Fibroblast of skin of right quadriceps (primary cell): ENCODE measurements at places on chromosomes 12 and 14.
A peak's percentile ranks its signal among the peaks of the same experiment; 100 is the strongest.

DNA sequence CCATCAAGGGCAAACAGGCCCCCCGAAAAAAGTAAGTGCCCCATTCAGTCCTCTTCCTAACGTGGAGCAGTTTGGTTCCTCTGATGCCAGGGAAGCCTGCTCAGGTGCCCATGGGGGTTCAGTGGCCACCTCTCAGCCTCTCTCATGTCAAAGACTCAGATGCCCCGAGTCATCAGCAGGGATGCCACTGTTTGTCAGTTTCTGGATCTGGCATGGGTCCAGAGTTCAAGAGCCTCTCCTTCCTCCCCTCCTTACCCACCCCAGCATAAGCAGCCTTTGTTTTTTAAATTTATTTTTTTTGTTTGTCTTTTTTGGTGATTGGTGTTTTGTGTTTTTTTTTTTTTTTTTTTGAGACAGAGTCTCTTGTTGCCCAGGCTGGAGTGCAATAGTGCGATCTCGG is 11.3 kb downstream of the KMT5A start:
- no peak for DNase-seq

GRCh38 chr14:55514819-55515490 is 65.1 kb upstream of the KTN1 start:
- DNase-seq, result peak; percentile 86

DNA sequence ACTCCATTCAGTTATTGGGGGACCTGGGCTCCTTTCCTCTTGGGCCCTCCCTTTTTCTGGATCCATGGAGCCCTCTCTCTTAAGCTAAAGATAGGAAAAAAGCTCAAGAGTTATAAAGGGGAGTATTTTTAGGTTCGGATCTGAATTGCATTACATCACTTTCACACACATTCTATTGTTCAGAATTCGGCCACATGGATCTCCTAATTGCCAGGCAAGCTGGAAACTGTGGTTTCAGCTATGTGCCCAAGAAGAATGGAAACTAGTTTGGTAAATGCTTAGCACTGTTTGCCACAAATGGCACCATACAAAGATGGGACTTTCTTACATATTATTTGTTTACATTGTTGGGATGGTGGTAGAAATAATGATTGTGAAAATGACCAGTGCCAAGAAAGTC is 145.6 kb downstream of the LRIG3 start:
- DNase-seq, result no peak

DNA sequence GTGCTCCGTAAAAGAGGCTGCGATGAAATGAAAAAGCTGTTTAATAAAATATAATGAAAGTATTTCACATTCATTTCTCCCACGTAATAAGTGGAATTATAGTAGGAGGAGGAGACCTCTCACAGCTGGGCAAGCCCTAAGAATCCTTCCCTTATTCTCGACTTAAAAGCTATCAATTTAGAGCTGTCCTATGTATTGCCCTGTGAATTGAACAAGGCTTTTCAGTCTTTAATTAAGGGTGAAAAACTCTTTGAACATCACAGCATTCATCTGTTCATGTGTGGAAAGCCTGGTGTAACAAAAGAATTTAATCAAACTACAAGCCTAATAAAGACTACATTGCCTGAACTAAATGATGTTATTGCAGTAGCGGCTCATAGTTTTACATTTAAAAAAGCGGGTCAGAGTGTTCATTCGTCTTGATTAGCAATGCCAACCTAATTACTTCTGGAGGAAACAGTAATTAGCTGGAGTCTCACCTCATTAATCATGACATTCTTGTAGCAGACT is 142.0 kb downstream of the ETNK1 start:
- no peak for DNase-seq

DNA sequence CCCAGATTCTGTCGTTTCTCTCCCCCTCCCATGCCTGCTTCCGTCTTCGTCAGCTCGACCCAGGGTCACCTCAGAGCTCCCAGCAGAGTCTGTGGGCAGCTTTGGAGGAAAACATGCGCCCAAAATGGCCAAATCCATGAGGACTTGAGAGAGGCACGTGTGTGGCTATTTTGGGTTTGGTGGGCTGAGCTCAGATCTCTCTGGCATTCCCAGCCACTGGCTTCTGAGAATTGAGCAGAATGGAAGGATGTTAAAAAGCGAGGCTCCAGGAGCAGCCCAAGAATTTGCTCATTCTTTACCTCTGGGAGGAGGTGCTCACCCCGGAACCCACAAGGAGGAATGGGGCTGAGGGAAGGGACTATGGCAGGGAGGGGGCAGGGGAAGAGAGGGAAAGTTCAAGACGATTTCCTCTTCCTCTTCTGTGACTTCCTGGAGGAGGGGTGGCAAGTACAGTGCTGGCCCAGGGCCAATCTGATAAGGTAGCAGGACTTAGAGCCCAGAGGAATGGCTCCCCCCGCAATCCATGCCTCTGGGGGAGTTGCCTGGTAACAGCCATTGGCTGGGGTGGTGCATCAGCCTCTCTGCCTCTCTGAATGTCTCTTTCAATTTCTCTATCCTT is 20.1 kb downstream of the TSPAN9 start:
- DNase-seq, result peak; percentile 63

GRCh38 chr12:120249875-120250795 is 15.4 kb downstream of the PXN start:
- DNase-seq, result no peak

GRCh38 chr12:22163594-22163993 is 117.6 kb downstream of the CMAS start:
- no peak for DNase-seq

DNA sequence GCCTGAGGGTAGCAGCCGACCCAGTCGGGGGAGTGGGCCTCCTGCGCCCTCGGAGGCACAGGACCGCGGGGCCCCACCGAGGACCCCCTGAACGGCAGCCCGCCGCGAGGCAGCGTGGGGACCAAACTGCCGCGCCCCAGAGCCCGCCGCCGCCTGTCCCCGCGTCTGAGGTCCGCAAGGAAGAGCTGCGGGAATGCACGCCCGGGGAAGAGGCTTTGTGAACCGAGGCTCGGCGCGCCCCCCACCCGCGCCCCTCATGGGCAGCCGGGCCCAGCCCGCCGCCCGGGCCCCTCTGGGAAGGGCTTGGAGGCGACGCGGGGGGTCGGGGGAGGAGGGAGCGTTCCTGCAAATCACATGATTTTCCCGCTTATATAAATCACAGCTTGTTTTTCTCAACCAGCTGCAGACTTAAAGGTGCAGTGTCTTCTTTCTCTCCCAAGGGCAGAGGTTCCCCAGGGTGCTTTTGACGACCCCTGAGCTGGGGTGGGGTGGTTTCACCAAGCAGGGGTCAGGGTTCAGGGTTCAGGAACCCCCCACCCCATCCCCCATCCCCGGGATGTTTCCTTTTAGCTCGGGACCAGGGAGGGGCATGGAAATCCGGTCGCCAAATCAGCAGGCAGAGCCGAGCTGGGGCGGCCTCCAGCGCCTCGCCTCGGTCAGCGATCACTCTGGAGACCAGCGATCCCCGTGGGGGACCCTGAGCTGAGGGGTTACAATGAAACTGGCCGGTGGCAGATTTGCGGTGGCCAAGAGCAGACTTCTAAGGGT is 44.7 kb upstream of the ATP23 start:
- DNase-seq, result peak; percentile 81

DNA sequence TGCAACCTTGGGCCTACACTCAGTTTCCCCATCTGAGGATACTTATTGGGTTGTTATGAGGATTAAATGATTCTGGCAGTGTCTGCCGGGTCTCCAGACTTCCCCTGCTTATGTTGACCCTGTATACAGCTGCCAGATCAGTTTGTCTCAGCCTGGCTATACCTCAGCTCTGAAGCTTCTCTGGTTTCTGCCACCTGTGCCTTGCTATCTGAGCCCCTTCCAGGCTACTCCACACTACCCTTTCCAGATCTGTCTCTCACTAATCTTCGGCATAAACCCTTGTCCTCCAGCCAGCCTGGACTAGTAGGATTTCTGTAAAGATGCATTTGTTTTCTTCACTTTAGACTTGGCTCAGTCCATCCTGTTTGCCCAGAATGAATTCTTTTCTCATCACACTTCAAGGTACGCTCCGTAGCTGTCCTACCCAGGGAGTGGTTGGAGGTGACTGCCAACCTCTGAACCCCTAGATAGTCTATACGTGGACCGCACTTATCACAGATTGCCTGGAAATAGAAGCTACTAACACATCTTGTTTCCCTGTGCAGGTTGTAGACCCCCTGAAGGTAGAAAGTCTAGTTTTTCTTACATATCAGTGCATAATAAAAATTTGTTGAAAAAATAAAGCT is 422.4 kb downstream of the RAD51B start:
- DNase-seq, result no peak

DNA sequence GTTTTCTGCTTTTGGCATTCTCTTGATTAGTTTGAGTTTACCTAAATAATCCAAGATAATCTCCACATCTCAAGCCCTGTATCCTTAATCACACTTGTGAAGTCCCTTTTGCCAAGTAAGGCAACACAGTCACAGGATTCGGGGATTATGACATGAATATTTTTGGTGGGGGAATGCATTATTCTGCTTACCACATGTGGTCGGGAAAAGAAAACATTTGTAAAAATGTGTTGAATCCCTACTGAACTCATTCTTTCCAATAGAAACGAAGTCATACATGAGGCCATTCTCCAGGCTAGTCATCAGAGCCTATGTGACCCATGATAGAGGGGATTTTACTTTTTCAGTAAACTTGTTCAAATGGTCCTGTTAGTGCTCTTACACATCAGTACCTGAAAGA is 58.5 kb upstream of the PRICKLE1 start:
- DNase-seq, result no peak

GRCh38 chr14:22088614-22089342 is 415.2 kb upstream of the OR4E1 start:
- DNase-seq, result peak; percentile 1
